ENCODE measurements at places on chromosomes 12 and 14. TPM values are rescaled to one million over a fixed set of nuclear protein-coding genes. Genes with fewer than 3 reads are reported as not detected.

DNA sequence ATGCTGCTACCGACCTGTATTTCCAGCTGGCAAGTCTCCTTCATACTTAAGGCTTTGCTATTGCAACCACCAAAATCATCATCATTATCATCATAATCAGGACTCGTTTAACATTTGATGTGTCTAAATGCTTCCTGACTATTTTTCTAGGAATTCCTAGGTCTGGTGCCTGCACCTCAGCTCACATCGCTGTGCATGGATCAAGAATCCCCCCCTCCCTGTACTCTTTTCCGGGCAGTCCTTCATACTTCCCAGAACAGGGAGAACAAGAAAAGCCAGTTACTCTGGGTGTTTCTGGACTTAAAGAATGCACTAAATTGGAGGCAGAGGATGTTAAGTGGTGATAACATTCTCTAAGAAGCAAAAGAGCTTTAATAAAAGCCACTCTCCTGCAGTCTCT, 9.4 kb downstream of the ERP27 start:
- DNase-seq = no peak

DNA sequence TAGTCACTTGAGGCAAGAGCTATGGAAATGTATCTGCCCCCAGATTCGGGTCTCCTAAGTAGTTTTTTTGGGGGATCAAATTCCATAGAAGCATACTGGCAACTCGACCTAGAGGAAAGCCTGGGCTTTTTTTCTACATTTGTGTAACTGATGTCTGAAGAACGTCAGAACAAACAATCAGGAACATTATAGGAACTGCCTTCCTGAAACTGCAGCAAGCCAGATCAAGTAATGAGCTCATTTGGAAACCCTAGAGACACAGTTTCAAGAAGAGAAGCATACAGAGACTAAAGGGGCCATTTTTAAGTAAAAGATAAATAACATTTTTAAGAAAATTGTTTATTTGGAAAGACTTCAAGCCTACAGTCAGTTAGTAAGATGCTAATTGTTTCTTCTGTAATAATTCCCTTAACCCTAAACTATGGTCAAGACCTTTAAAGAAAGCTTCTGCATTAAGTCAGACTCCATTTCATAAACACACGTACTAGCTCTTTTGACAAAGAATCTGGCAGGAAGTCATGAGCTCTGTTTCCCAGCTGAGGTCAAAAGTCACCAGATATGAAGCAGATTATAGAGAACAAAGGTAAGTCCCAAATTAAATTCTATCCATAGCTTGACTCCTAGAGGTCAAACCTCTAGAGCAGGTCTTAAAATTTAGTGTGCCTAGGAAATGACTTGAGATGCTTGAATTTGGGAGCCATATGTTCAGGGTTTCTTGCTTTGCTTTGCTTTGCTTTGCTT, 112.8 kb downstream of the EGLN3 start:
- DNase-seq = no peak

The SAMD15 gene
- 0.36 TPM for total RNA-seq

The LRRC9 gene
- total RNA-seq = not detected

- DNase-seq = no peak
Observed at GRCh38 chr12:64194333-64195149, 27.6 kb downstream of the KICS2 start.

Measured in sciatic nerve (tissue), 2 donors.